Fibroblast of lung (primary cell): ENCODE measurements at places on chromosomes 6 and 20.

- H3K4me1 ChIP-seq = peaks cover 3% of the 10 kb centered on the region
- no peaks in the 10 kb centered on the region for H3K27me3 ChIP-seq
- H3K4me3 ChIP-seq = no peak overlapping the region
Measured at GRCh38 chr6:79949233-79949632, 1.9 kb upstream of the ELOVL4 start.

DNA sequence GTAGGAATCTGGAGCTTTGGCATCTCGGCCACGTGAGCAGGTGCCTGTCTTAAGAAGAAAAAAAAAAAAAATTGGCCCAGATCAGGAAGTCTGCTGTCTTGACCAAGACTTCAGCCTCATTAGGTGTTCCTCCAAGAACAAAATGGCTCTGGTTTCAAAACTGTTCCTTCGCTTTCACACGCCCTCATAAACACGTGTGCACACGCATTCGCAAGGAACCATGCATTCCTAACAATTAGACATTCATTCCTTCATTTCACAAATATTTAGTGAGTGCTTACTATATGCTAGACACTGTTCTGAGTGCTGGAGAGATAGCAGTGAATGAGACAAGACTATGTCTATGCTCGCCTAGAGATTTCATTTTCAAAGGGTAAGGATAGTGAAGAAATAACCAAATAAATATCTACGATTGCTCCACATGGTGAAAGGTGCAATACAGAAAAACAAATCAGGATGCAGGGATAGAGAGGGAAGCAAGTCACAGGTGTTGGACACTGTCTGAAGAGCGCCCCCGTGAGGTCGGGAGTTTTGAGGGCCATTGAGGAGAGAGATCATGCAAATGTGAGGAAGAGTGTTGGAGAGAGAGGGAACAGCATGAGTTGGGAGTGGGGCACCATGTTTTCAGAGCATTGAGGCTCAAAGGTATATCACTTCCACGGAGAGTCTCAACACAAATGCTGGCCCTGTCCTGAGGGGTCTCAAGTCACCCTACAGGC is 53.3 kb downstream of the CCDC170 start:
- H3K4me3 ChIP-seq = no peak overlapping the region
- no peaks in the 10 kb centered on the region for H3K4me1 ChIP-seq
- DNase-seq = no peak
- no peak overlapping the region for H3K27ac ChIP-seq

- H3K27ac ChIP-seq = no peak overlapping the region
- peaks cover 2% of the 10 kb centered on the region for H3K4me1 ChIP-seq
- DNase-seq = no peak
Measured at GRCh38 chr20:43994486-43995100, 79.9 kb downstream of the TOX2 start.

- peak; percentile 33 for DNase-seq
- H3K4me1 ChIP-seq = no peaks in the 10 kb centered on the region
- H3K4me3 ChIP-seq = no peak overlapping the region
- no peaks in the 10 kb centered on the region for H3K27me3 ChIP-seq
- peaks cover 3% of the 10 kb centered on the region for H3K36me3 ChIP-seq
Measured at GRCh38 chr6:111691345-111692225, 85.9 kb upstream of the TRAF3IP2 start.

- H3K4me3 ChIP-seq = no peak overlapping the region
- no peaks in the 10 kb centered on the region for H3K36me3 ChIP-seq
- H3K27me3 ChIP-seq = peaks cover 2% of the 10 kb centered on the region
- peaks cover 7% of the 10 kb centered on the region for H3K4me1 ChIP-seq
- H3K27ac ChIP-seq = no peak overlapping the region
Measured at GRCh38 chr20:25178563-25179438, 16.7 kb upstream of the ENTPD6 start.

- H3K36me3 ChIP-seq = no peaks in the 10 kb centered on the region
- no peak overlapping the region for H3K27ac ChIP-seq
- H3K27me3 ChIP-seq = no peaks in the 10 kb centered on the region
- no peak overlapping the region for H3K4me3 ChIP-seq
- no peak for DNase-seq
- peaks cover 3% of the 10 kb centered on the region for H3K4me1 ChIP-seq
Measured at GRCh38 chr6:45709781-45710220, 305.9 kb downstream of the CLIC5 start.

DNA sequence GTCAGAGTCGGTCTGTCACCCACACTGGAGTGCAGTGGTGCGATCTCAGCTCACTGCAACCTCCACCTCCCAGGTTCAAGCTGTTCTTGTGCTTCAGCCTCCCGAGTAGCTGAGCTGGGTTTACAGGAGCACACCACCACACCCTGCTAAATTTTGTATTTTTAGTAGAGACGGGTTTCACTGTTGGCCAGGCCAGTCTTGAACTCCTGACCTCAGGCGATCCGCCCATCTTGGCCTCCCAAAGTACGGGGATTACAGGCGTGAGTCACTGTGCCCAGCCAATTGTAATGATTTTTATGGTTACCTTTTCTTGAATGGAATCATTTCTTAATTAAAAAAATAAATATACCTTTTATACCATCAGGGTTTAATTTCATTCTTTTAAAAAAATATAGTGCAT is 105.7 kb downstream of the MTHFD1L start:
- H3K4me1 ChIP-seq = no peaks in the 10 kb centered on the region
- no peak overlapping the region for H3K27ac ChIP-seq
- H3K4me3 ChIP-seq = no peak overlapping the region
- H3K27me3 ChIP-seq = no peaks in the 10 kb centered on the region

GRCh38 chr20:1423625-1424106 is 30.8 kb upstream of the FKBP1A start:
- no peaks in the 10 kb centered on the region for H3K27me3 ChIP-seq
- H3K4me1 ChIP-seq = no peaks in the 10 kb centered on the region
- no peaks in the 10 kb centered on the region for H3K36me3 ChIP-seq
- peak; percentile 83 for DNase-seq
- H3K4me3 ChIP-seq = no peak overlapping the region
- no peak overlapping the region for H3K27ac ChIP-seq

DNA sequence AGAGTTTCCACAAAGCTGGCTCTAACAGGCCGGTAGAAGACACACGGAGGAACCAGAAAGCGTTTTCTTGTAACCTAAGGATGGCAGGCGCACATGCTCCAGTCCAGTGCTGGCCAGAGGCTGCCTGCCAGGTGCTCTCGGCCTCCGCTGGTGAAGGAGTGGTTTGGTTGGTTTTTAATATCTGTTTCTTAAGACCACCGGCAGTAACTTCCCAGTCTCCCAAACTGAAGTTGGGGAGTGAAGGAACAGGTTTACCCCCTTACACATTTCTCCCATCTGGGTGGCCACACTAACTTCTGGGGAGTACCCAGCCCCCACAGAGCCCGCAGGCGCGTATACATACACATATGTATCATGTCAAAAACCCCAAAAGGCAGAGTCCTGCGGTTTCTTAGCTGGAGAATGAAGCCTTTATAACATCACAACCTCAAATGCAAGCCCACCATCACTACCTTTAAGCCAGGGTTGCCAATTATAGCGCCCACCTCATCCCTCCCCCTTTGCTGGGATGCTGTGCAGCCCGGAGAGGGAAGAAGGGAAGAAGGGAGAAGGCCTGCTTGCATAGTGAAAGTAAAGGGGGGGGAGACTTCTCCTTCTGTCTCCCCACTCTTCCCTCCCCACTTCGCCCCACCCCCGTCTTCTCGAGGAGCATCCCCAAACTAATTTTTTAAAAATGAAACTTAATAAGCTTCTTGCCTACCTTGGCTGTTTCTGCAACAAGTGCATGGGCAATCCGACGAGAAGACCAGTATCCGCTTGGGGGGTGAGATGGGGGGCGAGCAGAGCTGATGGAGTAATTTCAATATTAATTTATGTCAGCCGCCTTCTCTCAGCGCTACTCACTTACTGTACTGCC is 1.0 kb downstream of the TRERF1 start:
- no peaks in the 10 kb centered on the region for H3K27me3 ChIP-seq
- H3K27ac ChIP-seq = peak overlapping the region; percentile 46
- peak overlapping the region; percentile 91 for H3K4me3 ChIP-seq
- DNase-seq = peak; percentile 28

DNA sequence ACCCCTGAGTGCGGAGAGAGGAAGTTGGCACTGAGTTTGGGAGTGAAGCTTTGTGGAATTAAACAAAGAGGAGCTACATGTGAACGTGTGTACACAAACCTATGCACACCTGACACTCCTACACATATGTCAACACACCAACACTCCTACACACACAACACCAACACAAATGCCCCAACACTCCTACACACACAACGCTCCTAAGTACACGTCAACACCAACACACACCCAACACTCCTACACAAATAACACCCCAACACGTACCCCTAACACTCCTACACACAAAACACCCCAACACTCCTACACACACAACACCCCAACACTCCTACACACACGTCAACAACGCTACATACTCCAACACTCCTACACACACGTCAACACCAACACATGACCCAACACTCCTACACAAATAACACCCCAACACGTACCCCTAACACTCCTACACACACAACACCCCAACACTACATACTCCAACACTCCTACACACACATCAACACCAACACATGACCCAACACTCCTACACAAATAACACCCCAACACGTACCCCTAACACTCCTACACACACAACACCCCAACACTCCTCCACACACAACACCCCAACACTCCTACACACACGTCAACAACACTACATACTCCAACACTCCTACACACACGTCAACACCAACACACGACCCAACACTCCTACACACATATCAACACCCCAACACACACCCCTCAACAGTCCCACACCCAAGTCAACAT is 40.1 kb upstream of the ZBP1 start:
- H3K4me3 ChIP-seq = no peak overlapping the region
- H3K36me3 ChIP-seq = no peaks in the 10 kb centered on the region
- no peak for DNase-seq

DNA sequence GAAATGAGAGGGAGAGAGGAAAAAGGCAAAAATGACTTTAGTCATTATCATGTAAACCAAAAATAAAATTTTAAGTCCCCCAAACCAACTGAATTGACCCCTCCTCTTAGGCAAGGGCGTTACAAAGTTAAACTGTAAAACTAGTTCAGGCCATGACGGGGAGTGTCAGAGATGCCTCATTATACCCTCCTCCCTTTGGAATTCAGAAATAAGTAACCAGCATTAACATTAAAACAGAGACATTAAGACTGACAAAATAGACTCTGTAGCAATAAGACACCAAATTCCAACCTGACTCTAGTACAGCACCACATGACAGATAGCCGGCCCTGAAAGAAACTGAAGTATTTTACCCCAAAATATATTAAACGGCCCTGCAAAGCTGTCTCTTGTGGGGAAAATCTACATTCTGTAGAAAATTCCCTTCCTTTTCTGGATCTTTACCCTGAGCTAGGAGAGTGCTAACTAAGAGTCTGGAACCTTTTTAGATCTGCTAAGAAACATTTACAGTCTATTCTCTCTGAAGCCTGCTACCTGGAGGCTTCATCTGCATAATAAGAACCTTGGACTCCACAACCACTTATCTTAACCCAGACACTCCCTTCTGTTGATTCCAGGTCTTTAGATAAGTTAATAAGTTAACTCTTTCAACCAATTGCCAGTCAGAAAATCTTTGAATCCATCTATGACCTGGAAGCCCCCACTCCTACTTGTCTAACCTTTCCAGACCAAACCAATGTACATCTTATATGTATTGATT is 150.7 kb downstream of the PKHD1 start:
- H3K4me1 ChIP-seq = no peaks in the 10 kb centered on the region
- H3K27ac ChIP-seq = no peak overlapping the region
- H3K4me3 ChIP-seq = no peak overlapping the region
- no peaks in the 10 kb centered on the region for H3K27me3 ChIP-seq
- H3K36me3 ChIP-seq = no peaks in the 10 kb centered on the region

GRCh38 chr6:3001773-3002293 is 2.1 kb downstream of the NQO2 start:
- H3K4me3 ChIP-seq = no peak overlapping the region
- peak; percentile 75 for DNase-seq
- H3K27ac ChIP-seq = peak overlapping the region; percentile 1
- H3K4me1 ChIP-seq = peaks cover 8% of the 10 kb centered on the region
- H3K27me3 ChIP-seq = no peaks in the 10 kb centered on the region
- H3K36me3 ChIP-seq = peaks cover 2% of the 10 kb centered on the region

DNA sequence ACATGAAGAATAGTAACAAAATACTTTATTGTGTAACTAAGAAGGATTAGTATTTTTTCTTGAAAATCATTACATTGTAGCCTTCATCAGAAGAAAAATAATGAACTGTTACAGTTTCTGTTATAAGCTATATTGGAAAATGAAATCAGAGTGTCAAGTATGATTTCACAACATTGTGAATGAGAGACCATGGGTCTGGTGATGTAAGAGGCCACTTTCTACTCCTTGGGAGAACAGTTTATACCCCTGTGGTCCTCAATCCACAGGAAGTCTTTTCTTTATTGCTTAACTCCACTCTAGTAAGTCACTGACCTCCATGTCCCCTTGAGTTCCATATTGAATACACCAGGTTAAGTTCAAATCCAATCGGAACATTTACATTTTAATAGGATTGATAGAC is 218.7 kb upstream of the FERMT1 start:
- no peaks in the 10 kb centered on the region for H3K4me1 ChIP-seq
- no peak overlapping the region for H3K27ac ChIP-seq
- DNase-seq = peak; percentile 18
- no peaks in the 10 kb centered on the region for H3K36me3 ChIP-seq

DNA sequence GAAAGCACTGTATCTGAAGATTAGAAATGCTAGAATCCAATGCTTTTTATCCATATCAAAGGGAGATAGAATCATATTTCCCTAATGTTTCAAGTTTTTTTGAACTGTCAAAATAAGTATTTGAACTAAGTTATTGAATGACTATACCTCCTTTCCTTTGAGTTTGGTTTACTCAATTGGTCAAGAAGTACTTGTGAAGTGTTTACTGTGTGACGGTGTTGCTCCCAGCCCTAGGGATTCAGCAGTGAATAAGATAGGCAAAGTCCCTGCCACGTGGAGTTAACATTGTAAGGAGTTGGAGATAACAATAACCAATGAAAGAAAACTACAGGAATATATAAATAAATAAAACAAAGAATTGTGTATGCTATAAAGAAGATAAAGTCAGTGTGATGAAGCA is 535.9 kb downstream of the FRK start:
- H3K27me3 ChIP-seq = no peaks in the 10 kb centered on the region
- no peaks in the 10 kb centered on the region for H3K4me1 ChIP-seq
- DNase-seq = no peak
- H3K4me3 ChIP-seq = no peak overlapping the region
- no peaks in the 10 kb centered on the region for H3K36me3 ChIP-seq

DNA sequence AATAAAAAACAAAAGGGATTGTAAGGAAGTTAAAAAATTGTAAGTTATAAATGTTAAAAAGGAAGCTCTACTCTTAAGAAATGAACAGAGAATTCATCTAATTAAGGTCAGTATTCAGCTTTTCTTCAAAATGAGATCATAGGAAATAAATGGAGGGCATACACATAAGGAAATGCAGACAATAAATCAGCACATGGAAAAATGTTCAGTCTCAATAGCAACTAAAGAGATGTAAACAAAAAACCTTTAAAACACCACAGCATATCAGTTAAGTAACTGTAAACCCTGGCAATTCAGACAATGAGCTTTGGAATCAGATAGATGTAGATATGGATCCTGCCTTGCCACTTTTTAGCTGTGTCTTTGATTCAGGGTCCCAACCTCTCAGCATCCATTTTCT is 24.0 kb upstream of the CLIC5 start:
- H3K4me1 ChIP-seq = peaks cover under 1% of the 10 kb centered on the region
- no peak overlapping the region for H3K4me3 ChIP-seq
- H3K27ac ChIP-seq = no peak overlapping the region
- DNase-seq = no peak
- H3K36me3 ChIP-seq = no peaks in the 10 kb centered on the region
